ENCODE measurements at places on chromosomes 2 and 18. TPM values are rescaled to one million over a fixed set of nuclear protein-coding genes. Genes with fewer than 3 reads are reported as not detected.

AQP12B gene
- total RNA-seq: not detected

TTC32 gene
- 10.6 TPM for total RNA-seq

SLC16A14 gene
- 2.6 TPM for total RNA-seq

VWA3B gene
- not detected for total RNA-seq

GPR35 gene
- total RNA-seq: 0.22 TPM

SCYGR8 gene
- not detected for total RNA-seq

SLC9A4 gene
- 0.11 TPM for total RNA-seq

MYCN gene
- total RNA-seq: 77.5 TPM

ALPG gene
- total RNA-seq: 0.94 TPM

All from WTC11 (cell line).